ENCODE measurements at places on chromosomes 5 and 9.

GRCh38 chr5:168128111-168128510 lies 163.3 kb upstream of the WWC1 start:
- DNase-seq, result no peak

- no peak for DNase-seq
These were observed 27.9 kb upstream of the ALDH1A1 start for GRCh38 chr9:72980600-72981265.

GRCh38 chr9:136496801-136497620 lies 14.2 kb upstream of the SEC16A start:
- DNase-seq, result no peak

DNA sequence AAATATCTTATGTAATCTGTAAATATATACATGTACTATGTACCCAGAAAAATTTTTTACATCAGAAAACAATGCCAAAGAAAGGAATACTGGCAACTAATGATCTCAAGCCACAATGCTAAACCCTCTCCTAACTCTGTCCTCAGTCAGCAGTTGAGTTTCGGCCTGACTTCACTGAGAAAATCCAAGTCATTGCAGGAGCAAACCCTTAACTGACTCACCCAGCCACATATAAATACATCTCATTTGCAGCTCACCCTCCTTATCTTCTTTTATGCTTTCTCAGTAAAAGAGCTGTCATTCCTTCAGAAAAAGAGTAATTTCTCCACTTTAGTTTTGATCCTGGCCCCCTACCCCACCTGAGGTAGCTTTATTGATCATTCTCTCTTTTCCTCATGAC lies 46.1 kb upstream of the TMED7 start:
- DNase-seq, result no peak

- DNase-seq, result no peak
These were observed 285.9 kb downstream of the ARL15 start for GRCh38 chr5:54024466-54024865.

GRCh38 chr5:56615361-56616153 lies 199.8 kb upstream of the MAP3K1 start:
- DNase-seq, result no peak

GRCh38 chr5:164799391-164799790 lies 1294.0 kb downstream of the MAT2B start:
- DNase-seq, result no peak

DNA sequence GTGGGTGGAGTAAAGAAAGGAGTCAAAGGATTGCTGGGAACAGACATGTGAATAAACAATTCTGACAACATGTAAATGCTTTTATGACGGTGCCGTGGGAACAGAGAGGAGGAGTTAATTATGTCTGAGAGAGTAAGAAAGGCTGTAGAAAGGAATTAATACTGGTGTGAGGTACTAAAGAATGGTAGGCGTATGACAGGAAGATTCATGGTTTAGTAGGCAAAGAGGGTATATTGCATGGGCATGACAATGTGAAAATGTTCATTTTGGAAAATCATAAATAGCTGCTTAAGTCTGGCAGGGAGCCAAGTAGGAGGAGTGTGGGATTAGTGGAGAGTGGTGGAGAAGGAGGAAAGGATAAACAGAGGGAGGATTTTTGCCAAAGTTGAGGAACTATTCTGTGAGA lies 19.7 kb downstream of the NAA35 start:
- no peak for DNase-seq

All from Calu3 (cell line).